Umbilical cord (tissue), 2 donors: ENCODE measurements at places on chromosomes 4 and X.

DNA sequence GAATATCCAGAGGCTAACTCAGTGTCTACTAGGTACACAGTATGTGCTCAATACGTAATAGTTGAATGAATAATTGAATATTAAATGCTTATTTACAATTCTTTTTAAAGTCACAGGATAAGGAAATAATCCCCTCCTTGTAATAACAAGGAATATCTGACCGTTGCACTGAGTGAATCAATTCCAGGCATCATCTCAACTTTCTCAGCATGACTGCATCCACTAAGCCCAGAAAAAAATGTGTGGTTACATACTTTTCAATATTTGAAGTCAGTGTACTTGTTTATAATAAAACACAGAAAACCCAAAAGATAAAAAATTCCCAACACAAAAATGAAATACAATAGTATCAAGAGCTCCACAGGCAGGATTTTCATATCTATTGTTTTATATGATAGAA is 105.4 kb downstream of the TMEM144 start:
- DNase-seq, result no peak

DNA sequence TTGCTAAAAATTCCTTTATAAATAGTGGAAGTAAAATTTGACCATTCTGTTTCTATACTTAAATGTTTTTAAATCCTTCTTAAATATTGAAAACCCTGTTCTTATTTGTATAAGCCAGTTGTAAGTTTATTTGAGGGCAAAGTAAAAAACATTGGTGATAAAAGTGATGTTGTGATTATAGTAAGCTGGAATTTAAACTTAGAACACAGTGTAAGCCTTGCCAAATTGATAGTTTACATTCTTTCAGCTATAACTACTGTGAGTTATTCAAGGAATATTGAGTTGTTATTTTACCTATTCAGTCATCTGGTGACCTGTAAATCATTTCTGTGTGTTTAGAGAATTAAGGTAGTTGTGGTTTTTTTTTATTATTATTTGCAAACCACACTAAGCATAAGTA is 9.6 kb downstream of the YY2 start:
- no peak for DNase-seq

GRCh38 chrX:69038816-69039215 is 126.4 kb downstream of the PJA1 start:
- DNase-seq, result no peak

- DNase-seq, result no peak
These were observed 9.6 kb upstream of the MTMR1 start for GRCh38 chrX:150683536-150684146.

- DNase-seq, result no peak
These were observed 172.0 kb downstream of the FSTL5 start for GRCh38 chr4:161991811-161992210.

- peak; percentile 45 for DNase-seq
These were observed 144.1 kb downstream of the DIPK2B start for GRCh38 chrX:45056428-45057145.

DNA sequence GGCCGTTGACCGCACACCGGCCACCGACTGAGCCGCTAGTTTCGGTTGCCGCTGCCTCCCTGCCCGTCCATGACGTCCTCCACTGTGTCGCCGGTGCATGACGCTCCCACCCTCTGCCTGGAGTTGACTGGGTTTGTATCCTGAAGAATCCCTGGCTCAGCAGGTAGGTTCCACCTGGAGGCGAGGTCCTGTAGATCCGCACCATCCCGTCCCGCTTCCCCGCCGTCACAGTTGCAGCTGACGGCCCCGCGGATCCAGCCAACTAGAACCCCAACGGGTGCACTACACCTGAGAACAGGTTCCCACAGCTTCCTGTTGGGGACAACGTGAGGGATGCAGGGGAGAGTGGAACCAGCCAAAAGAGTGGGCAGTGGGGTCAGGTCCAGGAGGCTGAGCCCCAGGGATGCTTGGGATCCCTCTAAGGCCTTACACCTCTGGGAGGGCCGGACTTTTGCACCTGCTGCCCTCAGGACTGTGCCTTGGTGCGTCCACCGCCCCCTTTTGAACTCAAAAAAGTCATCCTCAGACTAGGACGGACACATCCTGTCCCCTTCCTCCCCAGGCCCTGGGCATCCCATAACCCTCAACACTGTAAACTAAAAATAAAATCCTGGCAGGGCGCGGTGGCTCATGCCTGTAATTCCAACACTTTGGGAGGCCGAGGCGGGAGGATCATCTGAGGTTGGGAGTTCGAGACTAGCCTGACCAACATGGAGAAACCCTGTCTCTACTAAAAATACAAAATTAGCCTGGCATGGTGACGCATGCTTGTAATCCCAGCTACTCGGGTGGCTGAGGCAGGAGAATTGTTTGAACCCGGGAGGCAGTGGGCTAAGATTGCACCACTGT is 1.1 kb upstream of the SLBP start:
- no peak for DNase-seq

- no peak for DNase-seq
These were observed 25.1 kb downstream of the DDX60 start for GRCh38 chr4:168293386-168293975.

- no peak for DNase-seq
These were observed 79.7 kb downstream of the SEL1L3 start for GRCh38 chr4:25783126-25783525.

DNA sequence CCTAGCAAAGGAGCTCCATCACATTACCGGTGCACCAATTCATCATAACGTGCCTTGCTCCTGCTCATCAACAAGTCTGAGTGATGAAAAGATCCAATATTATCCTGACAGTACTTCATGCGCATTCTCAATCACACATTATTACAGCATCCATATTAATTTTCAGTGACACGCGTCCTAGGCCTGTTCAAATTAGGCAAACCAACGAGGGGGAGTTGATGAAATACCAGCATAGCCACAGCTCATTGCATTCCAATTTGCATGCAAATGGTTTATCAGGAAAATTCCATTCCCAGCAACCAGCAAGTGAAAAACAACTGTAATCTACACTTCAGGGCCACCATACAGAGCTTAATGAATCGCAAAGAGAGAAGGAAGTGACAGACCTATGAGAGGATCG is 236.9 kb downstream of the DCLK2 start:
- no peak for DNase-seq

GRCh38 chr4:143455211-143455610 is 58.3 kb upstream of the SMARCA5 start:
- no peak for DNase-seq

GRCh38 chr4:123506011-123506695 is 109.6 kb downstream of the SPRY1 start:
- no peak for DNase-seq
